ENCODE measurements at places on chromosomes 2 and 18. TPM values are rescaled to one million over a fixed set of nuclear protein-coding genes. Genes with fewer than 3 reads are reported as not detected.

Gene CHRNG
- total RNA-seq = not detected

- no peak for DNase-seq
These were observed 1567.5 kb upstream of the LRRTM1 start for GRCh38 chr2:81872006-81872405.

DNA sequence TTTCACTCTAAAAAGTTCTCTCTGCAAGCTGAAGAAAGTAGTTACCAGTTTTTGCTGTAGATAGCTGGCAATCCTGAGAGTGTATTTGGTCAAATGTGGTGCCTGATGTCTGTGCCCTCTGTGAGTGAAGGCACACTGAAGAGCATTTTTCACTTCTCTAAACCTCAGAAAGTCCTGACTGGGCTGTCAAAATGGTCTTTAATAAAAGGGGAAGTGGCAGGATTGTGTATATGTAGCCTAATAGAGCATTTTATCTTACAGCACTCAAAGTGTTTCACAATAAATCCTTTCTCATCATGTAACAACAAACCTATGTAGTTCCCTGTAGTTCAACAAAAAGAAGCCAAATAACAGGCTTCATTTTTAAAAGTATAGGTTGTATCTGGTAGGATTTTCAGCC lies 1552.3 kb upstream of the SLC39A10 start:
- DNase-seq = no peak

Gene MYL1
- total RNA-seq = not detected

DNA sequence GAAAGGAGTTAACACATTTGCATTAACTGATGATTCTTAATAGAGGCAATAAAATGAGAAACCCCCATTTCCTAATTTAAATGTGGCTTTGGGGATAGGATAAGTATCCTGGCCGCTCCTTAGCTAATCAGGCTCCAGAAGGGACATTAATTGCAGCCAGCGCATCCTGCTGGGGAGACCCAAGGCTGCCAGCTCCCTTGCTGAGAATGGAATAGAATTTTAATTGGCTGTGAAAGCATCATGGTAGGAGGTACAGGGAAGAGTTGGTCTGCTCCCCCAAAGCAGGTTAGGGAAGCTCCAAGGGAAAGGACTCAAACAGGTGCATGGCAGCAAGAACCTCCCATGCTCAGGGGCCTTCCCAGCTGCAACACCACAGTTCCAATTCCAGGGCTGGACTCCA lies 71.4 kb downstream of the MARCHF4 start:
- DNase-seq = no peak

GRCh38 chr2:67616749-67617148 lies 219.6 kb downstream of the ETAA1 start:
- DNase-seq = no peak

GRCh38 chr18:47912794-47913585 lies 17.5 kb downstream of the SMAD2 start:
- DNase-seq = no peak

Gene MYCN
- 149 TPM for total RNA-seq

Gene RNMT
- total RNA-seq = 35.8 TPM

GRCh38 chr2:174336501-174337336 lies 2.0 kb downstream of the SP9 start:
- DNase-seq = peak; percentile 51

- no peak for DNase-seq
These were observed 225.5 kb upstream of the TMEM200C start for GRCh38 chr18:6120820-6121279.

- DNase-seq = no peak
These were observed 721.0 kb upstream of the PKDCC start for GRCh38 chr2:41326851-41327250.

Gene DSC3
- 0.16 TPM for total RNA-seq

Measured in neural crest cell (in vitro differentiated cells).